ENCODE measurements at places on chromosomes 4 and X.

- no peak for DNase-seq
Measured at GRCh38 chr4:87209182-87209581, 11.2 kb downstream of the KLHL8 start.

DNA sequence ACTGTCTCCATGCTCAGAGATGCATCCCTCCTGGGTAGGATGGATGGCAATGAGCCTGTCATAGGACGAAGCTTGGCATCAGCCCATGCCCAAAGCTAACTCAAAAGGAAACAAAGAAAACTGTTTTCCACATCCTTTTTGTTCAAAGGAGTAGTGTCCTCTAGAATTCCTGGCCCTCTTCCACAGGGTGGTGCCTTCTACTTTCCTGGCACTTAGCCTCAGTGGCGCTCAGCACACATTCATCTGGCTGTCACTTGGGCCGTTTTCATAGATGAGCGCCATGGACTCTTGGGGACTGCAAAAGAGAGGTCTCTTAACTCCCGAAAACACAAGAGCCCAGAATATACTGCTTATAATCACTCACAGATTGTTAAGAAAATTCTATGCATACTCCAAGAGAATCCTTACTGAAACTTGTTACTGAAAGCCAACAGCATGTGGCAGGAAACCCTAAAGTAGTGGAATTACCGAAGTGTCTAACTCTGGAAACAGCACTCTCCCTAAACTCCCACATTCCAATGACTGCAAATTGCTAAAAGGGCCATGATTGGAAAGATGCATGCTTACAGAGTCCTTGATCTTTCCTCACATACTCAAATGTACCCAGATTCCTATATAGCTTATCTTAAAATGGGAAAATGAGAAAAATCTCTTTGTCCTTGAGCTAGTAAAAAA is 110.0 kb downstream of the HS6ST2 start:
- no peak for DNase-seq

GRCh38 chr4:98386-98785 is 25.9 kb upstream of the ZNF718 start:
- no peak for DNase-seq

GRCh38 chr4:81550388-81550859 is 78.7 kb upstream of the RASGEF1B start:
- DNase-seq = no peak

- no peak for DNase-seq
Measured at GRCh38 chr4:175215657-175216056, 297.5 kb downstream of the ADAM29 start.

DNA sequence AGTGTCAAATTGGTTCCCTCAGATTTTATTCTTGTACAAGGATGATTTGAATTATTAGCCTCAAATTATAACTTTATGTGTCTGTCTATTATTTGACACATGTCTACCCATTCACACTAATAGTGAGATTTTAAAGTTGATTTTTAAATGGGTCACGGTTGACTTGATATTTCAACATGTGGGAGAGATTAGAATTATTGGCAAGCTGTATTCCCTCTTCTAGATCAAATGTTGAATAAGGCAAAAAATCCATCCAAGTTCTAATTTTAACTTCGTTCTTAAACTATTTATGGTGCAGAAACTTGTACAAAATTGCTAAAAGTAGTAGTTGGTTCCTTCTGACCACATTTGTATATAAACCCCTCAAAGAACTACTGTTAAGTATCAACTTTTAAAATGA is 1498.0 kb downstream of the STIM2 start:
- DNase-seq = no peak

GRCh38 chr4:152983774-152984411 is 47.8 kb downstream of the FHDC1 start:
- no peak for DNase-seq

DNA sequence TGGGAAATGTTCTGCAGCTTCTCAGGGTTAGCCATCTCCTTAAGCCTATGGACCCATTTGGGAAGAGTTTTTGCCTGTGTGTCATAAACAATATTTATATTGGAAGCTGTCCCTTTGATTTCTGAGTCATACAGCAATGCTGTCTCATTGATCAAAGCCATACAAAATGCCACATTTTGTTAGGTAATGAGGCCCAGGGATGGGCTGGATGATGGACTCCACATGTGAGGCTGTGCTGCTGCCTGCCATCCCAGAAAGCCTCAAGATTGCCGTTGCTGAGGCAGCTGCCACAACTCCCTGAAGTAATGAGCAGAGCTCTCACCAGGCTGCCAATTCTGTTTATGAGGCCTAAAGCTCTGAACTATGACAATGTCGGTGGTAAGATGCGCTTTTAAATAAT is 12.2 kb upstream of the GJB1 start:
- DNase-seq = no peak

GRCh38 chr4:158964728-158965124 is 138.2 kb upstream of the RAPGEF2 start:
- DNase-seq = no peak

DNA sequence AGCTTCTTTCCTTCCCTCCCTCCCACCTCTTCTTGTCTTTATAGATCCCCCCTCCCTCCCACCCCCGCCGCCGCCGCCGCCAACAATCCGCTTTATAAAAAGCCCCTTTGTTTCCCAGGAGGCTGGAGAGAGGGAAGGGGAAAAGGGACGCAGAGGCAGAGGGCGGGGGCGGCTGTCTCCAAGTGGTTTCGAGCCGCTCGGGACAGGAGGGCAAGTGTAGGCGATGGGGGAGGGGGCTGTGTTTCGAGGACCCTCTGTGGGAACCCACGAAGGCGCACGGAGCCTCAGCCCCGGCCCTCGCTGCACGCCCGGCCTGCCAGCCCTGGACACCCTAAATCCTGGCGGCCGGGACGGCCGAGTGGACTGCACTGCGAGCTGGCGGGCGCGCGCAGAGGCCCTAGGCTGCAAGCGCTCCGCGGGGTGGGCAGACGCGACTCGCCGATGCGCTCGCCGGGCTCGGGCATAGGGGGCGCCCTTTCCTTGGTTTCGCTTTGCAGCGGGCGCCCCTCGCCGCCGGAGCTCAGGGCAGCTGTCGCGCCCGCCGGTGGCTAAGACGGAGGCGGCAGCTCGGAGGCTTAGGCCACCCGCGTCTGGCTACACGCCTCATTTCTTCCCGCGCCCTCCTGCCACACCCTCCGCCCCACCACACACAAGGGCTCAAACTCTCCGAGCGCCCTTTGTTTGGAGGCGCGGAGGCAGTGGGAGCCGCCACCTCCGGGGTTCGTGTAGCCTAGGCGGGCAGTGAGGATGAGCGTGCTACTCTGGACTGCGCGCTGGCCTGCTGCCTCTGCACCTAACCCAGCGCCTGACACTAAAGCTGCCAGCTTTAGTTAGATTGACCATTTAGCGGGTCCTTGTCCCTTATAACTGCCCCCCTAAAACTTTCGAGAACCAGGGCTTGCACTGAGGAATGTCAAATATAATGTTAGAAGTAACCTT is 2.2 kb downstream of the MAMLD1 start:
- peak; percentile 81 for DNase-seq

DNA sequence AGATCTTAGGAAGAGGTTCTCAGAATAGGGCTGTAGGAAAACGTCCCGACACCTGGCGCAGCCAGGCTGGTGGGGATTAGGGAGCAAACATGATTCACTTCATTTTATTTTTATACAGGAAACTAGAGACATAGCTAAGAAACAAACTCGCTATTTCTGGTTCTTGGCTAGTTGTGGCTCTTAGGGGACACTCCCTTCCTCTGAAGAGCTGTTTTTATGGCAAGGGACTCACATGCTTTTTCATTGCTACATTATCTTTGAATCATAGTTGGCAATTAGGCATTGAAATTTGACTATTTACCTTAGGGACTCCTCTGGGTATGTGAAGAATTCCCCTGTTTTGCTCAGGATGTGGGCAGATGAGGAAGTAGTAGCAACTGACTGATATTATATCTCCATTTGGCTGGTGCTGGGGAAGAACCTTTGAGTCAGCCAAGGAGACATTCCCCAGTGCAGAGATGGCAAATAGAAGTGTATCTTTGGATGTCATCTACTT is 174.5 kb downstream of the SMIM20 start:
- DNase-seq = no peak

DNA sequence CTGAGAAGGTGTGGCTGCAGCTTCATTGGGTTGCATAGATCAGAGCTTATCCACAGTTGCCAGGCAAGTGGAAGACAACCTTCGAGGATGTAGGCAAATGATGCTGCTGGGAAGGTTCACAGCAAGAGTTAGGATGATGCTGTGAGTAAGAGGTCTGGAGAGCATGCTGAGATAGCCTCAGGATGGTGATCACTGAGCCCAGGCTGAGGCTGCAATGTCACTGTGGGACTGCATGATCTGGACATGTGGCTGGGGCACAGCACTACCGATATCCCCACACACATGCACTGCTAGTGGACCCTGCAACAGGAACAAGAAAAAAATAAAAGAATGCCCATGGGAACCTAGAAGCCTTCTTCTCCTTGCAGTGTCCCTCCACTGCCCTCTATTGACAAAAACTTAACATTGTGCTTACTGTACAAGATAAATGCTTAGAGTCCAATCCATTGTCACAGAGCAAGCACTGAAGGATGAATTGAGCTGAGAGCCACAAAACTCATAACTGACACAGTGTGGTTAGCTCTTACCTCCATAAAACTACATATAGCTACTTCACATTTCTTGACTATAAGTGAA is 105.6 kb downstream of the CNKSR2 start:
- DNase-seq = no peak

DNA sequence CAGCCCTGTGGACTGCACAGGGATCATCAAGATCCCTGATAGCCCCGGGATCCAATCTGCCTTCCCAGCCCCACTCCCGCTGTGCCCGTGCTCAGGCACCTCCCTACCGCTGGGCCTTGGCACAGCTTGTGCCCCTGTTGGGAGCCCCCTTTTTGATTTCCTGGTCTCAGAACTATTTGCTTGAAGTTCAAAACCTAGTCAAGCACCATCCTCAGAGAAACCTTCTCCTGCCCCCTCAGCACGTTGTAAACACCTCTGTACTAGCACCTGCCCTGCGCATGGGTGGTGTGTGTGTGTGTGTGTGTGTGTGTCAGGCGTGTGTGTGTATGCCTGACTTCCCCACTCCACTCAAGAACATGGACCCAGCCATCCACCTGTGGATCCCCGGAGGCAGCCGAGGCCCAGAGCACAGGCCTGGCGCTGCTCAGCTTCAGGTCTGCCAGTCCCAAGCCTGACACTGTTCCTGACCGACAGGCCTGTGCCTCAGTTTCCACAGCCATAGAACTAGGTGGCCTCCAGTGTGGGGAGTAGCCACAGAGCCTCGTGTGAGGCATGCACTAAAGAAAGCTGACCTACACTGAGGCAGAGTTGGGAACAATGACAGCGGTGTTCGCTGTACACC is 65.5 kb downstream of the ADRA2C start:
- no peak for DNase-seq

DNA sequence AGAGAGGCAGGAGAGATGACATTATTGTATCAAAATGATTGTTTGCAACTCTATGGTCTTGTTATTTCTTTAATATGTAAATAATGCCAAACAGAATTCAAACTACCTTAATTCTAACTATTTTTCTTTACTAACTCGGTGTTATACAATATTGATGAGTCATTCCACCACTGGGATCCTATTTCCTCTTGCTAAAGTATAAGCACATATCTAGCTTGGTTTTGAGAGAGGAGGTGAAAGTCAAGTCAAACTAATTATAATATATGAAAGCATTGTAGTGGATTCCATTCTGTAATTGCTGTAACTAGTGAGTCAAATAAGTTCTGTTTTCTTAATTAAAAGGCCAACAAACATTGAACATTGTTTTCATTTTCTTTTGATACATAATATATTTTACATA is 837.6 kb downstream of the PDHA2 start:
- no peak for DNase-seq

DNA sequence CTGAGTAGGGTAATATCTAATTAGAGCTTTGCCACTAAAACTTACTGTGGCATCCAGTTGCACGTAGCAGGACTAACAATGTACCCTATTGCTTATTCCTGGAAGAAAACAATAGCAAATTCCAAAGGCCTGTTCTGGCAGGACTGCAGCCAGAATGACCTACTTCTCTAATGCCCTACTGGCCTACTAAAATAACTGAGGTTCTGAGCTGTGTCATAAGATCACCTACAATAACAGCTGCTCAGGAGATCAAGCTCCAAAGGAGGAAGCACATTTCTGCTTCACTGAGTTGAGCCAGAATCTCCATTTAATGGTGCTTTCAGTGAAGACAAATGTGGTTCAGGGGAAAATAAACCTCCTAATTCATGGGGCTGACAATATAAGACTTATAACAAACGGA is 42.2 kb upstream of the CXCL8 start:
- DNase-seq = peak; percentile 51

- DNase-seq = no peak
Measured at GRCh38 chr4:107854356-107855022, 29.8 kb downstream of the SGMS2 start.

GRCh38 chr4:101177154-101177553 is 170.2 kb downstream of the PPP3CA start:
- no peak for DNase-seq

DNA sequence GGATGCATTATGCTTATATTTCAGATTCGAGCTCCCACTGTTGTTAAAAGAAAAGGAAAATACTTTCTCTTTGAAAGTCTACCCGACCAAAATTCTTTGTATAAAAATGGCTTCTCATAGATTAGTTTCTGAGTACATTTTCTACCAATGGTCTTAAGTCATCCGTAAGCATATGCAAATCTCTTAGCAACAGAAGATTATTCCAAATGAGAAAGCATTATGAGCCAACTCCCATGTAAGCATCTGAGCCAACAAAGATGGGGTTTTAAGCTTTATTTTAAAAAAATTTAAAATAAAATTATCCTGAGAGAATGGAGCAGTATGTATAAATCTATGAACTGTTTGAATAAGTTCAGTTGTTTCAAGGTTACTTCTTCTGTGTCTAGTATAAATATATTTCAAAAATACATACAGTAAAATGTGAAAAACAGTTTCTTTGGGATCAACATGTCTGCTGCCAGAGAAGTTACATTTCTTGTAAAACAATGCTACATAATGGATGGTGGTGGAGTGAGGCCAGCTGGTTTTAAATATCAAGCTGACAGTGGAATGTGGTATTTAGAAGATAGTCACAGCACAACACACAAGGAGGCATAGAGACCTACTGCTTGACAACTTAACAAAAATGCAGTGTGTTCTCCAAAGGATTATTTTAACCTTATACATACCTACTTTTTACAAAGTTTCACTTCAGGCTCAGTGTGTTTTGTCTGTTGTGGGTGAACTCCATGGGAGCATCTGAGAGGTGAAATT is 199.5 kb upstream of the DIPK2B start:
- no peak for DNase-seq

DNA sequence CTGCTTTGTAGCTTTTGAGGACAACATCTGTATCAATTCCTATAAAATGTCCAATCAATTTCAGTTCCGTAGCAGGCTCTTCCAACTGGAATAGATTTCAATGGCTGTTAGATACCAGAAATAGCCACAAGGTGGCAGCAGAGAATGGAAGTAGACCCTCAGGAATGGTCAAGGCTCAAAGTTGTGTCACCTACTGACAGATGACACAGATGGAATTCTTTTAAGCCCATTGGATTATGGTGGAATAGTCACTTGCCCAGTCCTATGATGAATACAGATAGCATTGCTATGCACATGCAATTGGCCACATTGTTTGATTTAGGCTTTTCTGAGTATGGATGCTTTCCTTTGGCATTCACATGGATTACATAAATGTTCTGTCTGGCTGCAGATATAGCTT is 130.4 kb upstream of the RADX start:
- peak; percentile 45 for DNase-seq

Measured in WERI-Rb-1 (cell line).